ENCODE measurements at places on chromosomes 2 and 18. TPM values are rescaled to one million over a fixed set of nuclear protein-coding genes. Genes with fewer than 3 reads are reported as not detected.

GRCh38 chr18:57780706-57781347 lies 22.3 kb downstream of the ATP8B1 start:
- DNase-seq, result peak; percentile 87

Gene GPR45
- total RNA-seq, result 0.22 TPM

Gene AFF3
- total RNA-seq, result 0.35 TPM

- DNase-seq, result no peak
Measured at GRCh38 chr2:214035921-214036320, 374.9 kb upstream of the VWC2L start.

GRCh38 chr2:228630786-228631185 lies 449.3 kb upstream of the SPHKAP start:
- DNase-seq, result no peak

DNA sequence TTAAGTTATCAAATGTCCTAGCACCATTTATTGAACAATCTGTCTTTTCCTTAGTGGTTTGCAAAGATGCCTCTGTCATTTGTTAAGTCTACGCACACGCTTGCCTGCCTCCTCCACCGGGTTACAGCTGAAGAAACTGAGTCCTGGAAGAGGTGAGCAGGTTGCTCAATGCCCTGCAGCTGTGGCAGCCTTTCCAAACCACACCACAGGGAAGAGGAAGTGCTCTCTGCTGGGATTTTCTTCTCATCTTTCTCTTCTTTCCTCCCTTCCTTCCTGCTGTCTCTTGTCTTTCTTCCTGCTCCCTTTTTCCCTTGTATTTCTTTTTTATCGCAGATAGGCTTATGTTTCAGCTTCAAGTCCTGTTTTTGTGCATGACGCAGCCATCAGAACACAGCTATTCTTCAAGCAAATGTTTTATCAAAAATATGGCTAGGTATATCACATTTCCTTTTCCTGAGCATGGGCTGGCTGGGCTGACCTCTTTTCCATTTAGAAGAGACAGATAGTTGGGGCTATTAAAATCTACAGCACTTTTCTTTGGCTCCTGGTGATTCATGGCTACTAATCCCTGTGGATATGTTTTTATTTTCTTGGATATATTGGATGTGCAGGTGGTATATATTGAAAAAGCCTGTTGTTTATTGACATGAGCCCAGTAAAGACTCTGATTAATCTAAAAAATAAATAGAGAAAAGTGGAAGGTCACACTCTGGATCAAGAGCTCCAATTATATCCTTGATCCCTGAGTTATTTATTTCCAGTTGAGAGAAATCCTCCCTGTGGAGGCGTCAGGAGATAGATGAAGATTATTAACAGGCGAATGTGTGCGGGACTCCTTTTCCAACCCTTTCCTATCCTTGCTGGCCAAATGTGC lies 214.6 kb downstream of the TSN start:
- no peak for DNase-seq

DNA sequence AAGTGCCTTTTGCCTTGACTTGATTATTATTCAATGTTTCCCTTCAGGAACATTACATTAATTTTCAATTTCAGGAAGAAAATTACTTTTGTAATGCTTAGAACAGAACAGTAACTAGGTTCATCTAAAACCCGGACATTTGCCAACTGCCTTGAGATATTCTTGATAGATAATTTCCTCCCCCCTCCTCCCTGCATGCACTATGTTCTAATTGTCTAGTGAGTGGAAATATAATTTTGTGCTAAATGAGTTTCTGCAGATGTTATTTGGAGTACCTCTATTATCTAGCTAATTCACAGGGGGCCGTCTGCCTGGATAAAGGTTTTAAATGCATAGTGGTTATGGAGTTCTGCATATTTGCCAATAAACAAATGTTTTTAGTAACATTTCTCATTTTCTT lies 200.3 kb upstream of the SLC39A10 start:
- no peak for DNase-seq

GRCh38 chr2:50466685-50467084 lies 565.2 kb downstream of the NRXN1 start:
- DNase-seq, result no peak

Gene DSG3
- total RNA-seq, result not detected

- no peak for DNase-seq
Measured at GRCh38 chr2:36530178-36530982, 67.6 kb downstream of the FEZ2 start.

DNA sequence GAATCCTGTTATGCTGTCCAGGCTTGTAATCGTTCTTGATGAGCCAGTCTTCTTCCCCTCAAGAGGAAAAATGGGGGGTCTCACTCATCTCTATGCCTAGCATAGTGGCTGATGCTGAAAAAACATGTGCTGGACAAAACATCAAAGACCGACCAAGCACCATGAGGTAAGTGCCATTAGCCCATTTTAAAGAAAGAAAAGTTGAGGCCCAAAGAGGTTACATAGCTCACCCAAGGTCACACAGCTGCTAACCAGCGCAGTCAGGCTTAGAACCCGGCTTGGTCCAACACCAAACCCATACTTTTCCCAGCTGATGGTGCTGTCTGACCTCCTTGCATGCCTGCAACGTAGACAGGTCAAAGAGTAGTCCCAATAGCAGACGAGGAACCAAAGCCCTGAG lies 156.4 kb downstream of the INHBB start:
- DNase-seq, result no peak

- DNase-seq, result no peak
Measured at GRCh38 chr2:235579128-235579527, 85.3 kb downstream of the AGAP1 start.

Gene GATA6
- 1.2 TPM for total RNA-seq

DNA sequence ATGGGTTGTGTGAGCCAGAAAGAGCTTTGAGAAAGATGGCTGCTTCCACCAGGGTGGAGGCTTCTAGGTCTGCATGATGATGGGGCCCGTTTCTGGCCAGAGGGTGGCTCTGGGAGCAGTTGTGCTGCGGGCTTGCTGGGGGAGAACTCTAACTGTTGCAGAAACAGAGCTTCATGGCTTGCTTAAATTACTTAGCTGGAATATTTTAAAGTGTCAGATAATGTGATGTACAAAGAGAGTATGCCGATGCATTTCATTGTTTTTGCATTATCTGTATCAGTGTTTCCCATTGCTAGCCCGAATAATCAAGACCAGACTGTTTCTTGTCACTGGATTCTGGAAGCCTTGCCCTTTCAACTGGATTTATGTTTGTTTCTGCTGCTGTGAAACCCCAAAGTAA lies 6.3 kb upstream of the DRC1 start:
- DNase-seq, result no peak

Gene ABCA12
- 3.0 TPM for total RNA-seq

Gene KIAA2012
- not detected for total RNA-seq

DNA sequence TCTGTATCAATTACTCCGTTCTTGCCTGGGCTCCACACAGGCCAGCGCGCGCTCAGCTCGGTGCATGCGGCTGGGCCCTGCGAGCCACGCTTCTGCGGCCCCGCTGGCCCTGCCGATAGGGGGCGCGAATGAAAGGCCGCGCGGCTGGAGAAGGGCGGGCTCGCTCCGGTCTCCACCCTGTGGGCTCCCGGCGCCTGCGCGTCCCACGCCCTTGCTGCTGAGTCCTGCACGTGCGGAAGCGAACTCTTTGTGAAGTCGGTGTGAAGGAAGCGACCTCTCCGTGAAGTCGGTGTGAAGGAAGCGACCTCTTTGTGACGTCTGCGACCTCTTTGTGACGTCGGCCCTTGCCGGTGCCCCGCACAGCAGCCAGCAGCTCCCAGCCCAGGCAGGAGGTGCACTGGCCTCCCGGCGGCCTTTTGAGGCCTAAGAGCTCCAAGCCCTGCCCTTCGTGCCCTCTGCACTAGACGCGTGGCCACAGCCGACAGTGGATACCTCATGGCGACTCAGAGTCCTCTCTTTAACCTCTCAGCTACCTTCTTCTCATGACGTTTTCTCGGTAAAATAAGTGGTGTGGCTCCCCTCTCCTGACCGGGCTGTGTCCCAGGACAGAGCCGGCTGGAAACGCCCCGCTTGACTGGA lies 391.9 kb upstream of the RAB6C start:
- DNase-seq, result no peak

DNA sequence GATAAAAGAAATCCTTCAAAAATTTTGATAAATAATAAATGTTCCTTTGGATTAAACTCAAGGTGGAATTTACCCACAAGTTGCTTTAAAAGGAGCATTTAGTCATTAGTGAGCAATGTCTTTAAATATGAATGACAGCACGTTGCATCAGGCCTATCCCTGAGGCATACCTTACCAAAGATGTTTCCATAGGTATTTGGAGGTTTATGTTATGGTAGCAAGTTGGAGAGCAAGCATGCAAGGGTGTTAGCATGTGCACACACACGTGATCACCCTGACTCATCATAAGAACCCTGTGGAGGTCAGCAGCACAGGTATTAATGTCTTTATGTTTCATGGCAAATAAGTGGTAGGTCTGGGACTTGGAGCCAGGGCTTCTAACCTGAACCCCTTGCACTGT lies 159.9 kb downstream of the ACTR3 start:
- DNase-seq, result no peak

- no peak for DNase-seq
Measured at GRCh38 chr18:62458868-62459716, 63.7 kb upstream of the ZCCHC2 start.

DNA sequence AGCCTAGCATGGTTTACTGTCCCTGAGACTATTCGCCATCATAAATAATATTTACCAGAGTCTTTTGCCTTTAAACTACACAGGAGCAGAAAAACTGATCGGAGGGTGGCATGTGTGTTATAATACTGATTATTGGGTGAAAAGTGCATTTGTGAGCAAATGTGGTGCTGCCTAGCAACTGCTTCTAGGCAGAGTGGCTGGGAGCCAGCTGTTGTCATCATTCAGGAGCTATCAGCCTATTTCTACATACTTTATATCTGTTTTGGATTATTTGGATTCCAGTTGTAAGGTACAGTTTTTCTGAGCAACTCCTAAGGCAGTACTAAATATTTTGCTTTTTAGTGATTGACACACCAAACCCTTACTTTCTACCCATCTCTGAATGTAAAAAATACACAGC lies 75.0 kb upstream of the MSTN start:
- DNase-seq, result no peak

DNA sequence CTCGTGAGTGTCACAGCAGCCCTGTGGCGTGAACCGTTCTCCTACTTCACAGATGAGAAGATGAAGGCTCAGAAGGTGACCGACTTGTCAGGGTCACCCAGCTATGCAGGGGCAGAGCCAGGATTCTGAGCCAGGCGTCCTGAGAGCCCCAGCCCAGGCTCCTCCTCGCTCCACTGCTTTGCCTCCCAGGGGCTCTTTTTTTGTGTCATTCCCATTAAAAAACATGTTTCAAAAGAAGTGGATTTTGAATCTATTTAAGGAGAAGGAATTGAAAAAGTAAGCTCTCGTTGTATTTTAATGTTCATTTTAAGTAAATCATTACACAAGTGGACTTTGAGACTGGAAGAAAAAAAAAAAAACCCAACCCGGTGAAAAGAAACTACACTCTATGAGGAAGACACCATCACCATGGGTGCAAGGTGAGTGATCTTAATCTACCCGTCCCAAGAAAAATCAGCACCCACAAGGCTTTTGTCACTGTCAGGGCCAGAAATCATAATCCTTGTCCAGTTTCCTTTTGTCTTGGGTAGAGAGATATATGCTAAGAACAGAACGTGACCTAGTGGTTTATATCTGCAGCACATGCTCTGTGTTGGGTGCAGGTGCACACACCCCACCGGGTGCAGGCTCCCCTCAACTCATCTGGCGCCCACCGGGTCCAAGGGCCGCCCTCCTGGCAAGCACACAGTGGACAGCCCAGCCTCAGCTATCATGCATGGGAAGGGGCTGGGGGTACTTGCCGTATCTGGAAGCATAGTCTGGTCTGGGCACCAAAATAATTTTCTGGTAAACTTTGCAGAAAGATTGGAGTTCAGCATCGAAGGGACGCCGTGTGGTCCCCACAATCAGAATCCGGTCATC lies 73.5 kb upstream of the ASB18 start:
- no peak for DNase-seq

GRCh38 chr2:228318218-228318617 lies 136.7 kb upstream of the SPHKAP start:
- DNase-seq, result no peak

Gene ZNF532
- 70.2 TPM for total RNA-seq

- no peak for DNase-seq
Measured at GRCh38 chr2:234595829-234596228, 98.9 kb upstream of the ARL4C start.

- DNase-seq, result no peak
Measured at GRCh38 chr2:199973703-199974102, 18.3 kb downstream of the MAIP1 start.

Gene NXPH2
- 2.0 TPM for total RNA-seq

GRCh38 chr18:54909538-54909937 lies 49.7 kb downstream of the CCDC68 start:
- no peak for DNase-seq

GRCh38 chr2:85911097-85911496 lies 22.3 kb upstream of the ST3GAL5 start:
- DNase-seq, result no peak

Gene IL1RL1
- 4.7 TPM for total RNA-seq

- no peak for DNase-seq
Measured at GRCh38 chr2:55772109-55772980, 78.7 kb upstream of the PNPT1 start.

- DNase-seq, result no peak
Measured at GRCh38 chr18:61683856-61684255, 209.0 kb downstream of the RNF152 start.

DNA sequence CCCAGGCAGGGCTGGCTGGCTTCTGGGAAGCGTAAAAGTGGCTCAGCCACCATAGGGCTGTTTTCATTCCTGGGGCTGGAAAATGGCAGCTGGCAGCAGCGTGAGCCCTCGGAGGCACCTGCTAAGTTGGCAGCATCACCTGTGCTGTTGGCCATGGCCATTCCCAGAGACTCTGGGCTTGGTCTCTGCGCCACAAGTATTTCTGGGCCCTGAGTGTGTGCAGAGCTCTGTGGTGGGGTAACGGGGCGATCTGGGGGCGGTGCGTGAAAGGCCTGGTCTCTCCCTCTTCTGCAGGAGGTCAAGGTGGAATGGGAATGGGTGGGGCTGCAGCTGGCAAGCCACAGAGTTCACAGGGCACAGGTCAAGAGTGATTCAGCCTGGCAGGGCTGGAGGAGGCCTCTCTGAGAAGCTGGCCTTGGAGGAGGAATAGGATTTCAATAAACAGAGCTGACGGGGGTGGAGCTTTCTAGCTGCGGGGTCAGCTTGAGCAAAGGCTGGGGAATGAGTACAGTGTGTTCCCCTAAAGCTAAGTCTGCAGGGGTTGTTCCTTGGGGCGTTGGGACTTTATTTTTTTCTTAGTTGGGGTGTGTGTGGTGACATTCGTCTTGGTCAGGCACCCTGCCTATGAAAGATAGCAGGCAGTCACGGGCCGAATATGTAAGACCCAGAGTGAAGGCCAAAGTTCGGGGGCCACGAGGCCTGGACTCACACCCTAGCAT lies 10.3 kb upstream of the NTSR2 start:
- no peak for DNase-seq

GRCh38 chr2:222504191-222504590 lies 79.8 kb downstream of the SGPP2 start:
- DNase-seq, result no peak

GRCh38 chr2:144596073-144596871 lies 76.4 kb upstream of the ZEB2 start:
- DNase-seq, result no peak

Gene ZFAND2B
- 29.7 TPM for total RNA-seq

Data from epithelial cell of proximal tubule (primary cell).